Kidney (tissue), 22 donors: ENCODE measurements at places on chromosomes 16 and 17. TPM values are rescaled to one million over a fixed set of nuclear protein-coding genes. Genes with fewer than 3 reads are reported as not detected.

PSMB3 gene
- total RNA-seq, result 156 TPM

MNT gene
- total RNA-seq, result 39.8 TPM

KCNH6 gene
- total RNA-seq, result 0.57 TPM

- H3K36me3 ChIP-seq, result no peaks in the 10 kb centered on the region
- H3K4me3 ChIP-seq, result peak within 1 kb of the TSS; percentile 94
- peak within 1 kb of the TSS; percentile 98 for H3K27ac ChIP-seq
Measured at GRCh38 chr16:85010931-85011845, at the start of gene ZDHHC7. Gene ZDHHC7 (minus strand): TSS chr16:85011535. CDS start chr16:84990618, 20,917 bp downstream.
